ENCODE measurements at places on chromosomes 16 and 17.
A peak's percentile ranks its signal among the peaks of the same experiment; 100 is the strongest.

GRCh38 chr17:9645851-9646545 lies 681 bp downstream of the USP43 start:
- DNase-seq: peak; percentile 37

- DNase-seq: no peak
These were observed 3.9 kb downstream of the TELO2 start for GRCh38 chr16:1497014-1497598.

GRCh38 chr16:17160920-17161431 lies 309.8 kb downstream of the XYLT1 start:
- no peak for DNase-seq

DNA sequence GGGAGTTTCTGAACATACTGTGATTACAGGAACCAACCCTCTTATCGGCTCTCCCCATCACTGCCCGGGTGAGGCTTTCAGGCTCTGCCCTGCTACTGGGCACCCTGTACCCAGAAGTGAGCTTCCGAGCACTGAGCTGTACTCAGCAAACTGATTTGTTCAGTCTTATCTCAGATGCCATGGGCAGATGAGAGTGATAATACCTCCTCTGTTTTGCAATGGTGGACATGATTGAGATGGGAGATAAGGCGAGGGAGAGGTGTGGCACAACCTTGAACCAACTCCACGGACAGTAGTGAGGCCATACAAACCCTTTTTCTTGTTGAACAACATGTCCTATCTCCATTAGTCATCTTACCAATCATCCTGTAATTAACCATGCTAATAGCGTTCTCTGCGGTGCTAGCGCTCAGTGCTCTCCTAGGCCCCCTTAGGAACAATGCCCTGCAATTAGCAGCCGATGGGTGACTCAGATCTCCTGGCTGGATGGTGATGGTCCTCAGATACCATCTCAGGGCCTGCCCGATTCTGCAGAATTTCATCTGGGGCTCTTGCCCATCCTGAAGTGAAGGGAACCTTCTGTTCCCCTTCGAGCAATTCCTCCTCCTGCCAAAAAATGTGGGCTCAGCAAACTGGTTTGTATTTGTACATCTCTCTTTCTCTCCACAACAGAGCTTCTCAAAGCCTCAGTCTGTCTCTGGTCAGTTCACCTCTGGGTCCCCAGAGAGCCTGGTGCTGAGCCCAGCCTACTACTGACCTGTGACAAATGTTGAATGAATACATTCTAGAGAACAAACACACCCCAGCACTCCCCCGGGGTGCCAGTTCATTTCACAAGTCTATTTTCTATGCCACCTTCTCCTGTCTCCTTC lies 139.3 kb upstream of the IRX3 start:
- no peak for DNase-seq

DNA sequence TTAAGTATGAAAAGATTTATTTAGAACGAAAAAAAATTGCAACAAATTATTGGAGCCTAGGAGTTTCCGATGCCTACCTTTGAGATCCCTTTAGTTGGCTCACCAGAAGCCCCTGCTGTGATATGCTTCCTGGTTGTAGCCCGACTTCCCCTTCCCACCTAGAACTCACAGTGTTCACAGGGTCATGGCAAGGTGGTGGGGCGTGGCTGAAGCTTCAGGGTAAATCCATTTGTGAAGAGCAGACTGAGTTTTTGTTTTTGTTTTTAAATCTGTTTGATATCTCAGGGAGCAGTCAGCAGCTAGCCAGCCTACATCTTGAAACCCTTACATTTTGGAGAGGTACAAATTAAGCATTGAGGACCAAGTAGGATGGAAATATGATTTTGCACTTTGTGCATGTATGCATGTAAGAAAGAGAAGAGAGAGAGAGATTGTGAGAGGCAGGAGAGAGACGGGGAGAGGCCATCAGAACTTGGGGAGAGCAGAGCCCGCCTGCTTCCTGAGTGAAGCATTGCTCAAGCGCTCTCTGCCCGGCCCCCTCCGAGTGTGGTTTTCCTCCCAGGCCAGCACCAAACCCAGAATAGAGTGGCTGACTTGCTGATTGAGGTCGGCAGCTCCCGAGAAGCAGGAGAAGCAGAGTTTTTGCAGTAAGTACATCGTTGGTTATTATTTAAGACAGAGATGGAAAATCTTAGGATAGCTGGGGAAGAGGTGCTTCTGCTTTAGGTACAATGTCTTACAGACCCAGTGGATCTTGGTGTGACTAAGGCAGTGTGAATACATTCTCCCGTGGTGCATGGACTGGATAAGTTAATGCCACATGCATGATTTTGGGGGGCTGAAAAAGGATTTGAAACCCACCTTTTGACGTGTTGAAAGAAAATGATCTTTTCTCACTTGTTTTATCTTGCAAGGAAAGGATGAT lies 64.2 kb downstream of the SPECC1 start:
- peak; percentile 15 for DNase-seq

GRCh38 chr16:66462912-66463311 lies 35.8 kb downstream of the BEAN1 start:
- DNase-seq: no peak

Measured in stimulated activated naive CD8-positive, alpha-beta T cell treated with anti-CD3 and anti-CD28 coated beads, Interleukin-15, amount 100 ng/mL, for 72 hours (primary cell).